ENCODE measurements at places on chromosomes 4 and X.

DNA sequence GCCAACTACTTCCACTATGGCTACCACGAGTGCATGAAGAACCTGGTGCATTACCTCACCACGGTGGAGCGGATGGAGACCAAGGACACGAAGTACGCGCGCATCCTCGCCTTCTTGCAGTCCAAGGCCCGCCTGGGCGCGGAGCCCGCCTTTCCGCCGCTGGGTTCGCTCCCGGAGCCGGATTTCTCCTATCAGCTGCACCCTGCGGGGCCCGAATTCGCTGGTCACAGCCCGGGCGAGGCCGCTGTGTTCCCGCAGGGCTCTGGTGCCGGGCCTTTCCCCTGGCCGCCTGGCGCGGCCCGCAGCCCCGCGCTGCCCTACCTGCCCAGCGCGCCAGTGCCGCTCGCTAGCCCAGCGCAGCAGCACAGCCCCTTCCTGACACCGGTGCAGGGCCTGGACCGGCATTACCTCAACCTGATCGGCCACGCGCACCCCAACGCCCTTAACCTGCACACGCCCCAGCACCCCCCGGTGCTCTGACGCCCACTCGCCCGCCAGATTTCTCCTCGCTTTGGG is 2.1 kb downstream of the HELT start:
- H3K36me3 ChIP-seq = no peaks in the 10 kb centered on the region
- no peak overlapping the region for H3K4me3 ChIP-seq
- peaks cover 69% of the 10 kb centered on the region for H3K27me3 ChIP-seq
- 0 out of 2 replicates have a peak, but pooled peaks cover 6% of the 10 kb centered on the region for H3K4me1 ChIP-seq

GRCh38 chr4:47624031-47624441 is 139.0 kb downstream of the ATP10D start:
- peak; percentile 55 for DNase-seq
- H3K27ac ChIP-seq = peak overlapping the region; percentile 65
- H3K4me3 ChIP-seq = no peak overlapping the region
- peaks cover 17% of the 10 kb centered on the region for H3K4me1 ChIP-seq
- peaks cover 8% of the 10 kb centered on the region for H3K36me3 ChIP-seq

DNA sequence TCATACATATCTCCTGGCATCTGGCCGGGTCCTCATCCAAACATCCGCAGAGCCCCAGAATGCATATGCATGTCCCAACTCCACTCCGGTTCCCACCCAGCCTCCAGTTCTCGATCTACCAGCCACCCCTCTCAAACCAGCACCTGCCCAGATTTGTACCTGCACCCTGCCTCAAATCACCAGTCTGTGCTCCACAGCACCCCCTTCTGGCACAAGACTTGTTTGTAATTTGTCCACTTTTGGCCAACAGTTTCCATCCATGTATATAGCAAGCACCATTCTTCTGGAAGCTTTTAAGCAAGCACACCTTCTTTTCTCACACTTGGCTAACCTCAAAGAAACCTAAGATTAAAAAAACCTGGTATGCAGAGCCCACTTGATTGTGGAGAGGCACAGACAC is 644.1 kb downstream of the MID1IP1 start:
- H3K4me3 ChIP-seq = no peak overlapping the region
- DNase-seq = no peak
- no peak overlapping the region for H3K27ac ChIP-seq
- peaks cover 5% of the 10 kb centered on the region for H3K36me3 ChIP-seq
- peaks cover 4% of the 10 kb centered on the region for H3K27me3 ChIP-seq

GRCh38 chr4:47824840-47825239 is 13.0 kb downstream of the CORIN start:
- H3K36me3 ChIP-seq = no peaks in the 10 kb centered on the region
- no peak for DNase-seq
- no peak overlapping the region for H3K4me3 ChIP-seq
- peaks cover 12% of the 10 kb centered on the region for H3K27me3 ChIP-seq
- no peaks in the 10 kb centered on the region for H3K4me1 ChIP-seq
- no peak overlapping the region for H3K27ac ChIP-seq

GRCh38 chr4:54741202-54741601 is 83.4 kb downstream of the KIT start:
- H3K27ac ChIP-seq = no peak overlapping the region
- H3K4me3 ChIP-seq = no peak overlapping the region
- no peaks in the 10 kb centered on the region for H3K4me1 ChIP-seq
- H3K36me3 ChIP-seq = no peaks in the 10 kb centered on the region

GRCh38 chr4:101197350-101197749 is 150.0 kb downstream of the PPP3CA start:
- H3K27ac ChIP-seq = no peak overlapping the region
- peaks cover 9% of the 10 kb centered on the region for H3K36me3 ChIP-seq
- DNase-seq = no peak
- no peak overlapping the region for H3K4me3 ChIP-seq

- H3K36me3 ChIP-seq = no peaks in the 10 kb centered on the region
- peak overlapping the region; percentile 59 for H3K4me3 ChIP-seq
- no peaks in the 10 kb centered on the region for H3K27me3 ChIP-seq
- H3K4me1 ChIP-seq = peaks cover 48% of the 10 kb centered on the region
- peak overlapping the region; percentile 36 for H3K27ac ChIP-seq
- peak; percentile 18 for DNase-seq
Observed at GRCh38 chr4:151624626-151625565, 135.9 kb downstream of the GATB start.

All from HFFc6 (cell line).